NT2/D1 (cell line): ENCODE measurements at places on chromosomes 3 and 15.

- DNase-seq, result no peak
These were observed 32.1 kb downstream of the BUB1B start for GRCh38 chr15:40192942-40193341.

DNA sequence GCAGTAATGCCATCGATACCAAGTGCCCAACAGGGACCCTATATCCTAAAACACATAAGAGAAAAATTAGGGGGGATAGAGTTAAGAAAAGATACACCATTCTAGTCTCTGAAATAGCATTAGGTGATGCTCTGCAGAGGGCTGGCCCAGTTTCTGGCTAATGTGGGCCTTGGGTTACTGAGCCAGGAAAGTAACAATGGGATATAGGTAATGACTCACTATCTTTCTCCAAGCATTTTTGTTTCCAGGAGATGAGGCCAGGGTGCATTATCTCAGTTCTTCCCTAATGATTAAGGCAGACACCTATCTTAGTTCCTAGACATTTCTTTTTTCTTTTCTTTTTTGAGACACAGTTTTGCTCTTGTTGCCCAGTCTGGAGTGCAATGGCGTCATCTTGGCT is 50.0 kb downstream of the PRKAR2A start:
- no peak for DNase-seq

- no peak for DNase-seq
These were observed 14.4 kb downstream of the TMOD2 start for GRCh38 chr15:51765751-51766150.

DNA sequence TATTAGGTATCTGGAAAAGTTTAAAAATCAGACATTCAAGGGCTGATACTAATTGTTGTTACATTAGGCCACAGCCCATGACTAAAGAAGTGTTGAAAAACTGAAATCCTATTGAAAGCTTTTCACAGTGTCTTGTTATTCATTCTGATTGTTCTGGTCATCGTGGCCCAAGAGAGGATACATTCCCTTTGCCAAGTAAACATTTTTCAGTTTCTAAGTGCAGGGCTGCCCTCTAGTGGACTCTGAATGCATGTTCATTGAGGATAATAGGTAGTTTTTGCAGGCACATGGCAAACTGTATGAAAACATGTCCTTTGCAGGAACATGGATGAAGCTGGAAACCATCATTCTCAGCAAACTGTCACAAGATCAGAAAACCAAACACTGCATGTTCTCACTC is 181.1 kb downstream of the MYRIP start:
- DNase-seq, result peak; percentile 73

DNA sequence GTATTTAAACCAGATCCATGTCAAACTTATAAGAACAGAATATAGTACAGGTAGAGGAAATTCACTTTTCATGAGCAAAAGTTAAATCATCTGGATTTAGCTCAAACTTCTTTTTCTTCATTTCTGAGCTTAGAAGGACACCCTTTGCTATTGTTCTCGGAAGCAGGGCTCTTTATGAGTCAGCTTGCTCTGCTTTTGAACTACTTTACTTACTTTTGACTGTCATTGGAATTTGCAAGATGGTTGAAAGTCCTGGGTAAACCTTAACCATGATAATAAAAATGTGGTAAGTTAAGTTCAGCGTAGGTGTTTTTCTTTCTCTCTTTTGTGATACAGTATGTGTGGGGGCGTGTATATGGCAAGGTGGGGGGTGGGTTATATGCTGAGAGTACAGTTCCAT is 312.7 kb upstream of the DPH6 start:
- no peak for DNase-seq

DNA sequence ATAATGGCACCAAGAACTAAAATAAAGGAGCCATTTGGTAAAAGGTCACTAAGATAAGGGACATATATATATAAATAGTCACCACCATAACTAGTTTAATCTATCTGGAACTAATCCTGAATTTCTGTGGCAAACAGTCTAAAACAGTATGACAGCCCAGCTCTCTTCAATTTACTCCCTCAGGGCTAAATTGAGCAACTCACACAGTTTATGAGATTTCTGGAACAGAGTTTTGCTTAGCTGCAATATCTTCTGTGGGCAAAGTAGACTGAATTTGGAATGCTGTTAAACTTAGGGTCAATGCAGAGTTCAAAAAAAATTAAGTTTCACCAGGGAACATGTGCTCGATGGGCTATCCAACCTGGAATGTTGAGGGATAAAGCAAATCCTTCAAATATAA is 70.1 kb upstream of the VEPH1 start:
- DNase-seq, result no peak

DNA sequence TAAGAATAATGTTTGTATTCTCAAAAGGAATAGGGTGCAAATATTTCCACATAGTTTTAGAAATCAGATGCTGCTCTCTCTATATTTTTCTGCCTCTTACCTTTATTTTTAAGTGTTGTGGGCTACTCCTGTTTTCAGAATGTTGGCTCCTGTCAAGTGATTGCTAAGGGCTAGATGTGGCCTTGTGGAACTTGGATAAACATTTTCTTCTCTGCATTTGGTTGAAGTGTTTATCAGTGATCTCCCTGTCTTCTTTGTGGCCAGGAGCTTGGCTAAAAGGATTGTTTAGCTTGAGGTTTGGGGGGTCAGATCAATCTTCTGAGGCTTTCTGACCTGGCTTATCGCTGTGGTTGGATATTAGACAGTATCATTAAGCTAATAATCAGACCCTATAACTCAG is 112.6 kb downstream of the TCF12 start:
- no peak for DNase-seq

DNA sequence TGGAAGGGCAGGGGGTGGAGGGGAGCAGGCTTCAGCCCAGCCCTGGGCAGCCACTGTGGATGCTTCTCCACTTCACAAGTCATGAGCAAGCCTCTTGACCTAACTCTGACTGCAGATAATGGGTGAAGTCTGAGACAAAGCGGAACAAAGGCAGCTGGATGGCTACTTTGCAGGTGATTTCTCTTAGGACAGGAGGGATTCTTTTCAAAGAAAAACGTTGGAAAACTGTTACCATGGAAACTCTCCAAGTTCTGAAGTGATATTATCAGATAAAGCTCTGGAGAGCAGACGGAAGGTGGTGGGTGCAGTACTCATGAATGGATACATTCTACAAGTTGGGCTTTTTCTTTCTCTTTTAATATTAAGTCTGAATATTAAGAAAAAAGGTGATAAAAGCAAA is 254.2 kb upstream of the SLCO3A1 start:
- DNase-seq, result no peak

- no peak for DNase-seq
These were observed 9.0 kb downstream of the NIPA1 start for GRCh38 chr15:22795206-22796063.

DNA sequence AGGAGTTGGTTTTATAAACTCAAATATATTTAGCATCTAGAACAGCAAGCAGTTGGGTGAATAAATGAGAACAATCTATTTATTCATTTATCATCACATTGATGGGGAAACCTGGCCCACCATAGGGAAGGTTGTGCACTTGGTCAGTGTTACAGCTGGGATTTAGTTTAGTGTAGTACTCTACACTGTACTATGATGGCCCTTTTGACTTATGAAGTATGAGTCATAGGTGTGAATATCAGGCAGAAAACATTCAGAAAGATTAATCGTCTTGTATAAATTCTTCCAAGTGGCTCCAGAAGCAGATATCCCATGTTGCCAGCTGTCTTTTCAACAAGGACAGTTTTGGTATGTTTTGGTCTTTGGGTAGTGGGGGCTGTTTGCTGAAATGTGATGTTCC is 38.0 kb downstream of the BBS4 start:
- DNase-seq, result no peak

GRCh38 chr3:180802837-180803236 is 109.6 kb upstream of the FXR1 start:
- peak; percentile 18 for DNase-seq
